ENCODE measurements at places on chromosomes 5 and 9.

GRCh38 chr5:132483101-132483500, 7.5 kb downstream of the IRF1 start:
- no peak for DNase-seq

- no peak for DNase-seq
These were observed 385.5 kb upstream of the COX7C start for GRCh38 chr5:86232246-86232645.

DNA sequence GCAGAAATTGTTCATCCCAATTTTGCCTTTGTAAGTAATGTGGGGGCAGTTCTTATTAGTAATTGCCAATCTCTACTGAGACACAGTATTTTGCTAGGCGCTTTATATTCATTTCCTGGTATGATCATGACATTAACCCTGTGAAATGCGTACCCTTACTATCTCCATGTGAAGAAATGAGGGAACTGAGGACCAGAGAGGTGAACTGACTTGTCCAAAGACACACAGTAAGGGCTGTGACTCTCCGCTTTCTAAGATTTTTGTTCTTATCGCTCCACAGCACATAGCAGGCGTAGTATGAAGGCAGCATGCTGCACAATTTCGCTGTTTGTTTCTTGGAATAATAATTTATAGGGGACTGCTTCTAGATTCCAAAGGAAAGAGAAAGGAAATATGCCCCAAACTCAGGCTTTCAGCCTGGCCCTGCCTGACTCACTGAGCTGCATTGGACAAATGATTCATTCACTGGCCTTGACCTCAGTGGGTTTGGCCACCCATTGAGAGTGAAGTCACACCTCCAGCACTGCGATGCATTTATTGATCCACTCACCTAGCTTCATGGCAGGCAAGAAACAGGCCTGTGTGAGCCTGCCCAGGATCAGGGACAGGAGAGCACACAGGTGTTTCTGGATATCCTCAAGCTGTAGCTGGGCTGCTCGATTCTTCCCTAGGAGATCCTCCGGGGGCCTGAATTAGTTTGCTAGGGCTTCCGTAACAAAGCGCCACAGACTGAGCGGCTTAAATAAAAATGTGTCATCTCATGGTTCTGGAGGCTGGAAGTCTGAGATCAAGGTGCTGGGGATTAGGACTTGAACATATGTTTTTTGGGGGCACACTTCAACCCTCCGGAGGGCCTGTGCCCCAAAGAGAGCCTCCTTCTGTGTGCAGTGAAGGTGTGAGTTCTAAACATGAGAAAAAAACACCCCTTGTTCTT, 7.2 kb upstream of the DUSP1 start:
- DNase-seq = no peak

GRCh38 chr5:179316111-179316551, 29.1 kb downstream of the ADAMTS2 start:
- no peak for DNase-seq

DNA sequence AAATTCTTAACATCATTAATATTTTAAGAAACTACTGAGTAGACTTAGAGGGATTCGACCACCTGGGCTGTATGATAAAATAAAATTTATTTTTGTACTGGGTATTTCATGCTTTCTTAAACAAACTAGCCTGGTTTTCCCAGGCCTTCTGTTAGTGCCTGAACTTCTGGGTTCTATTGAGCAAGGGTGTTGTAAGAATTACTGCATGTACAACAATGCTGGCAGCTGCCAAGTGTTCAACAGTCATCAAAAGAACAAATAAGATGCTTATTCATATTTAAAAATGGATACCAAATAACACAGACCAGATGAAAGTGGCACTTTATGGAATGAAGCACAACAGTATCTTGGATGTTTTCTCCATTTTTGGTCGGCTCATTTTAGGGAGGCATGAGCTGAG, 123.2 kb upstream of the FBXL7 start:
- DNase-seq = no peak

GRCh38 chr9:135701959-135702721, at the start of gene KCNT1:
TSS of gene KCNT1 (plus strand) at chr9:135702185. CDS start at chr9:135702259, 74 bp downstream.
- peak; percentile 51 for DNase-seq

DNA sequence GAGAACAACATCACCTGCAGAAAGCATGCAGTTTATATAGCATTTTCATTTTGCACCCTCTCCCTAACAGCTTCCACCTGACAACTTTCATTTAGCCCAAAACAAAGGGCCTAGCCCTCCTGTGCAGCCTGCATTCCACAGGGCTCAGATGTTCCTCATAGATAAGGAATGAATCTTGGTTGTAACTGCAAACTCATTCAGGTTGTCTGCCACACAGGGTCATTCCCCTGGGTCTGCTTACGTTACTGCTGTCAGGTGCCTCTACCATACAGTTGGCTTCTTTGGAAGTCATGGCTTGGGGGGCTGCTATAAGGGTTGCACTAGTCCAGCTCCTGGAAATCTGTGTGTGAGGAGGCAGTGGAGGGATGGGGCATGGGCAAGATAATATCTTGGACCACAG, 2.7 kb upstream of the DCP2 start:
- DNase-seq = no peak

- no peak for DNase-seq
These were observed 110.2 kb upstream of the COL5A1 start for GRCh38 chr9:134531220-134531970.

GRCh38 chr5:21783074-21783679, 1070.0 kb downstream of the CDH12 start:
- DNase-seq = no peak

GRCh38 chr5:30104872-30105596, 1088.5 kb upstream of the CDH6 start:
- DNase-seq = no peak

DNA sequence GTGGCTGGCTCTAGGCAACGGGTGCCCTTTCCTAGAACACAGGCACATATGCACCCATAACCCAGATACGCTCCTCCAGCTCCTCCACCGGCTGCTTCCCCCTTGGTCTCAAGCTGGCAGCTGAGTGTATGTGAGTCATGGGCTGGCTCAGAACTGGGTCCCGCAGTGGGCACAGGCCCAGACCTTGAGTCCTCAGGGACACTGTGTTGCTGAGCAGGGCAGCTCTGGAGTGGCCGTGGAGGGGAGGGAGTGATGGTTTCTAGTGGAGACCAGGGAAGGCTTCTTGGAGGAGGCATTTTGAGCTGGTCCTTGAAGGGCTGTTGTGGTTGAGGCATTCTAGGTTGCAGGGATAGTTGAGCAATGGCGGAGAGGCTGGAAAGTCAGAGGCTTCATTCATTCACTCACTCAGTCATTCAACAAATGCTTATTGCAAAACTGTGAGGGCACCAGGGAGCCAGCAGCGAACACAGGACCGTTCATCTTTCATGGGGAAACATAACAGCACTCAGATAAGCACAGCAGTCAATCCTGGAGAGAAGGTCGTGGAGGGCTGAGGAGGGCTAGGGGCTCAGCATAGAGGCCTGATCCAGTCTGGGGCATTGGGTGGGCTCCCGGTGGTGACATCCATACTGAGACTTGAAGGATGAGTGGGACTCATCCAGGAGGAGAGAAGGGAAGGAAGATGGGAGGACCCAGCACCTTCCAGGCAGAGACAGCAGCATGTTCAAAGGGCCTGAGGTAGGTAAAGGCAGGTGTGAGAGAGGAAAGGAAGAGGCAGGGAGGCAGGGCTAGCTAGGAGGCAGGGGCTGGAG, 2.4 kb downstream of the BBLN start:
- no peak for DNase-seq

GRCh38 chr9:134835448-134835847, 45.2 kb upstream of the FCN2 start:
- DNase-seq = no peak

GRCh38 chr5:81401266-81401665, 7.3 kb upstream of the ACOT12 start:
- DNase-seq = no peak

DNA sequence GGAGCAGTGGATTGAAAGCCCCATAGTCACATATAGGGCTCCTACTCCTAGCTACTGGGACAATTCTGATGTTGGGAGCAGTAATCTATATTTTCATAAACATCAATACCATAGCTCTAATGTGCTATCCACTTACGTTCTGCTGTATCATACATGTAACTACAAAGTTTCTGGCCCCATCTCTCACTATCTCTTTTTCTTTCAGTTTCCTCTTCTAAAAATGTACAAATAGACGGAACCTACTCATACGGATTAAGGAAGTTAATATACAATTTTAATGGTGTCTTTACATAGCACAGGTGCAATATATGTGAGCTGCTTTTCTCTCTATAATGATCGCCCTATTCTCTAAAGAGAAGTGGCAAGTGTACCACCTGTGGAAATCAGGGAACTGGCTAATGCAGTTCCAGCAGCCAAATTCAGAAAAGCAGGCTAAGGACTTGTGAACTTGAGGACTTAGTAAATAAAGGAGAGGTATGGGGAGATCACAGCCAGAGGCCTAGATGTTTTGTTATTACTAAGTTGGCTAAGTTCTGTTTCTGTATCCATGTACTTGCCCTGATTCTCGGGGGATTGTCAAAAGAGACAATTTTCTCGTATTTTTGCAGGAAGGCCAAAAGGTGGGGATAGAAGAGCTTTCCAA, 1021.9 kb downstream of the CDH12 start:
- no peak for DNase-seq

- no peak for DNase-seq
These were observed 61.1 kb downstream of the OXCT1 start for GRCh38 chr5:41809128-41809527.

DNA sequence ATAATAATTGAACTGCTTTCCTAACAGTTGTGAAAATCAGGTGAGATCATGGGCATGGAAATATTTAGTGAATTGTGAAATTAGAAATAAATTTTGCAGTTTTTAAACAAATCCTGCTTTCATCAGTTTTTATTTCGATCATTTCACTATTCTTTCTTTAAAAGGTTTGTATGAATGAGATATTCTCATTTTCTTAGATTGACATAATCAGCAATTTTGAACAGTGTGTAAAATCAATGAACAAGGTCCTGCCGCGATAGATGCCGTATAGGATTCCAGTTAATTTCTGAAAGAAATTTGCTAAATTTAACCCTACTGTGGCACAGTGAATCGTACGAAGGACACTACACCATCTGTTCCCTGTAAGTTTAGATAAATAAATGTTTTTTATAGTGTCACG, 7.5 kb downstream of the RAD23B start:
- DNase-seq = no peak

DNA sequence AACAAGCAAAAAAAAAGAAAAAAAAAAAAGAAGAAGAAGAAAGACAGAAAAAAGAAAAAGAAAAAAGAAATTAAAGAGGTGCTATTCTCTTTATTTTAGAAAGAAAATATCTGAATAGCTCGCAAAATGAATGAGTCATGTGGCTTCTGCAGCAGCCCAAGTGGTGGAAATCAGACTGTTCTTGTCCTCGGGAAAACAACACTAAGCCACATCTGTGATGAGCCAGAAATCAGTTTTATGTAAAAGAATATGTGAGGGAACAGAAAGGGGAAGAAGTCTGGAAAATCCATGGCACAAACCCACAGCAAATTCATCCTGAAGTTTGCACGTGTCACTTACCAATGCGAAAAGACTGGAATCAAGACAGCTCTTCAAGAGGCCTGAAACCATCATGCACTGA, 118.7 kb upstream of the GAS1 start:
- DNase-seq = no peak

DNA sequence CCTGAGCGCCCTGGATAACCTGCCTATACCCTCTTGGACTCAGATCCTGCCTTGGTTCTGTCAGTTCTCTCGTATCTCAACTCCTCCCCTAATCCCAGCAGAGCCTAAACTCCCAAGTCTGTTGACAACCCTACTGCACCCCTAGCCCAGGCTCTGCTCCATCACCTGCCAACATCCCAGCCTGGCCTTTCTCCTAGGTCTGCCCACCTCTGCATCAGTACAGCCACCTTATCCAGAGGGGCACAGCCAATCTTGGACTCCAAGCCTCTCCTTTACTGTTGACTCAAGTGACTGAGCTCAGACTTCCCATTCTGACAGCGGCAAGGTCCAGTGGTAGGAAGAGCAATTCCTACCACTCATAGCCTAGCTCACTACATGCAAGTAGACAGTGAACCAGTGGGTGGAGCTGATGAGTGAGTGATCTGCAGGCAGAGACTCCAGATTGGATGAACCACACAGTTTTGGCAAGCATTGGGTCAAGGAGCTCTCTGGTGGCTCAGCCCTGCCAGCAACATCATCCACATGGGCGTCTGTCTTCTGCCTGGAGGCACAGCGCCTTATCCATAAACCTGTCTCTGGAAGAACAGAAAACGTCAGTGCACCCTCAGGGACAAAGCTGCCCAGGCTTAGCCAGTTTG, 26.5 kb downstream of the TRMO start:
- peak; percentile 53 for DNase-seq

- DNase-seq = no peak
These were observed 80.3 kb downstream of the OSMR start for GRCh38 chr5:38926121-38926520.

DNA sequence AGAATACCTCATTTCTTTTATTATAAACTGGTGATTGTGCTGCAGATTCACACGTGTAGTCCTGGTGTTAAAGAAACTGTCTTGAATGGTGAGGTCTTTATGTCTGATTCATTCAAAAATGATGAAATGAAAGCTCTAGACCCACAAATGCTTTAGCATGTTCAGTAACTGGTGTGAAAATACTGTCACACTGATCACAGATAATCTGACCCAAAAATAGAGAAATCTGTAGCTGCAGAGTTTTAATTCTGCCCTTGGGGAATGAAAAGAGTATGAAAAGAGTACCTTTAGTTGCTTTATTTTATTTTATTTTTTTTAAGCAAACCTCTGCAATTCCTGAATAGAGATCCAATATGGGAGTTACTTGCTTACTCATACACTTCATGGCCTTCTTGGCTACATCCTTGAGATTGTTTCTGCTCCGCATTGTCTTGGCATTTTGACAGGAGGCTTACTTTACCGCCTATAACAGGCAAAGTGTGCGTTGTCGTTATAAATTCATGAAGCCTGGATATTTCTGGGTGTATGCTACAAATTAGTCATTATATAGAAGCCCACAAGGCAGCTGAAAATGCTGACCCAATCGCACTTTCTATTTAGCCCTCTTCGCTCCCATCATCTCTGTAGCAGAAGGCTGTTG, 2.7 kb downstream of the RGMB start:
- DNase-seq = no peak

DNA sequence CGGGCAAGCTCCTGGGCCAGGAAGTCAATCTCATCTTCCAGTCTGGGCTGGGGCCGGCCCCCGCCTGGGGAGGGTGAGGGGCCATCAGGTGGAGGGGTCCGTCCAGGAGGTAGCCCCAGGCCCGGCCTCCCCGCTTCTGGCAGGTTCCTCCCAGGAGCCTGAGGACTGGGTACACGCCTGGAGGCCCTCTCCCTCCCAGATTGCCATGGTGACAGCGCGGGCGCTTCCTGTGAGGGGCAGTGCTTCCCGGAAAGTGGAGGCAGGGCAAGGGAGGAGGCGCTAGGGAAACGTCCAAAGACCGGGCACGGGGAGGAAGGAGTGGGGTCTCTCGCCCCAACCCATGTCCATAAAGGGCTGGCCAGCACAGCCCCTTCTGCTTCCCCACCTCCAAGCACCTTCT, 4.9 kb downstream of the NPDC1 start:
- DNase-seq = no peak

Data from NB4 (cell line).